Ovary (tissue), 10 donors: ENCODE measurements at places on chromosomes 12 and 14. TPM values are rescaled to one million over a fixed set of nuclear protein-coding genes. Genes with fewer than 3 reads are reported as not detected.

TMEM119 gene
- total RNA-seq: 1.7 TPM

DNA sequence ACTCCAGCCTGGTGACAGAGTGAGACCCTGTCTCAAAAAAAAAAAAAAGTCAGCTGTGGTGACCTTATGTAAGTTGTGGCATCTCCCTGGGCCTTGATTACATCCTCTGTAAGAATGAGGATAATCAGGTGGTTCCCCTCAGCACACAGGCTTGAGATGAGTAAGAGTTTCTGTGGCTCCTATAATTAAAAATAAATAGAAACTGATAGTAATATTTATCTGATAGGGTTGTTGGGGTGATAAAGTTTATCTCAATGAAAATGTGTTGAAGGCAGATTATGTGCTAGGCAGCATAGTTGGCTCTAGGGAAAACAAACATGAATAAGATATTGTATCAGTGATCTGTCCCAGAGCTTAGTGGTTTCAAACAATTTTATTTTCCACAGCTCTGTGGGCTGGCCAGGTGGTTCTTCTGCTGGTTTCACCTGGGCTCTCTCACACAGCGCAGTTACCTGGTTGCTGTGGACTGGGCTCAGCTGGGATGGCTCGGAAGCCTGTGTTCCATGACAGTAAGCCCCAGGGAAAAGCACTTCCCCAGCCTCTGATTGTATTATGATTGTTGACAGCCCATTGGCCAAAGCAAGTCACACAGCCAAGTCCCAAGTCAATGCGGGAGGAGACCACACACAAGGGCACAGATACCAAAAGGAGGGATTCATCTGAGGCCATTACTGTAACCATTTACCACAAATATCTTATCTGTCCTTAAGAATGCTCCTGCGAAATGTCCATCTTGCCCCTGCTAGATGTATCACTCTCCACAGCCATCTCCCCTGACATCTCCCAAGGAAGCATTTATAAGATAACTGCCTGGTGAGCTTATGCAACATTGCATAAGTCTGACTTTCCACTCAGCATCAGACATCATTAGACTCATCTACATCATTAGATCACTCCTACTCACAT lies 151.7 kb downstream of the NUAK1 start:
- no peak for DNase-seq
- peaks cover 4% of the 10 kb centered on the region for H3K4me1 ChIP-seq
- H3K27me3 ChIP-seq: no peaks in the 10 kb centered on the region
- no peaks in the 10 kb centered on the region for H3K36me3 ChIP-seq
- H3K27ac ChIP-seq: no peak overlapping the region
- H3K4me3 ChIP-seq: no peak overlapping the region

- no peak overlapping the region for H3K27ac ChIP-seq
- no peaks in the 10 kb centered on the region for H3K36me3 ChIP-seq
- DNase-seq: no peak
Measured at GRCh38 chr14:98924046-98924445, 348.0 kb downstream of the BCL11B start.

GRCh38 chr12:81727391-81727790 lies 31.8 kb downstream of the PPFIA2 start:
- H3K27me3 ChIP-seq: peaks cover 3% of the 10 kb centered on the region
- no peaks in the 10 kb centered on the region for H3K36me3 ChIP-seq
- no peak for DNase-seq
- no peak overlapping the region for H3K4me3 ChIP-seq
